Right lobe of liver (tissue), 6 donors: ENCODE measurements at places on chromosomes 7 and 10. TPM values are rescaled to one million over a fixed set of nuclear protein-coding genes. Genes with fewer than 3 reads are reported as not detected.

DNA sequence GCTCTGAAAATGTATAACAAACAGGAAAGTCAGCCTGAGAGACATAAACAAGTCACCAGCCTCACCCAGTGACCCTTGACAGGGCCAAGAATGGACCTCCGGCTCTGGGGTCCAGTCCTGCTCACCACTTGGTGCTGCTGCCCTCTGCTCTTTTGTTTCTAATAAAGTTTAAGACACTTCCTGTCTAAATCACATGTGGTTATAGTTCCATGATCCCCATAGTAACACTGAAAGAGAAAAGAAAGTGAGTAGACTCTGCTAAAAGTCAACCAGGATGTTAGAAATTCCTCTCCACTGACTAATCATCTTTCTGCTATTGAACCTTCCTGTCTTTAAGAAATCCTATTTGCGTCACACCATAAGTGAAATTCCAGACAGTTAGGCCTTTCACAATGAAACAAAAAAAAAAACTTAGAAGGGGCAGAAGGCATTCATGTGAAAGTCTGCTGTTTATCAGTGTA lies 179.2 kb upstream of the BET1 start:
- DNase-seq: peak; percentile 57

GRCh38 chr10:91294134-91294906 lies 73.9 kb downstream of the PCGF5 start:
- DNase-seq: no peak

DNA sequence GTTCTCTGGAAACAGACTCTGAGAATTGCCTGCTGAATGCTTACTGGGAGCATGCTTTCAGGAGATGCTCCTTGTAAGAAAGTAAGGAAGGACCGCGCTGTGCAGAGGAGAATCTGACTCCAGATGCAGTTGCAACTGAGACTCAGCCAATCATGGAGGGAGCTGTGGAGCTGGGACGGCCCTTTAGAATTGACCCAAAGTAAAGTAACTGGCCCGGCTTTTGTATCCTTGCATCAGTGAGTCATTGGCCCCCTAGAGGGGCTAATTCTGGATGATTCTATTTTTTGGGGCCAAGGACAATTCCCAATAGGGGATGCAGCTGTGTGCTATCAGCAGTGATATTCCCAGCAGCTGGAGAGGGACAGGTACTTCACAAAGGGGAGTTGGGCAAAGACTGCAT lies 170.4 kb downstream of the PTEN start:
- DNase-seq: no peak

GRCh38 chr7:22474645-22475044 lies 25.3 kb downstream of the STEAP1B start:
- no peak for DNase-seq

DNA sequence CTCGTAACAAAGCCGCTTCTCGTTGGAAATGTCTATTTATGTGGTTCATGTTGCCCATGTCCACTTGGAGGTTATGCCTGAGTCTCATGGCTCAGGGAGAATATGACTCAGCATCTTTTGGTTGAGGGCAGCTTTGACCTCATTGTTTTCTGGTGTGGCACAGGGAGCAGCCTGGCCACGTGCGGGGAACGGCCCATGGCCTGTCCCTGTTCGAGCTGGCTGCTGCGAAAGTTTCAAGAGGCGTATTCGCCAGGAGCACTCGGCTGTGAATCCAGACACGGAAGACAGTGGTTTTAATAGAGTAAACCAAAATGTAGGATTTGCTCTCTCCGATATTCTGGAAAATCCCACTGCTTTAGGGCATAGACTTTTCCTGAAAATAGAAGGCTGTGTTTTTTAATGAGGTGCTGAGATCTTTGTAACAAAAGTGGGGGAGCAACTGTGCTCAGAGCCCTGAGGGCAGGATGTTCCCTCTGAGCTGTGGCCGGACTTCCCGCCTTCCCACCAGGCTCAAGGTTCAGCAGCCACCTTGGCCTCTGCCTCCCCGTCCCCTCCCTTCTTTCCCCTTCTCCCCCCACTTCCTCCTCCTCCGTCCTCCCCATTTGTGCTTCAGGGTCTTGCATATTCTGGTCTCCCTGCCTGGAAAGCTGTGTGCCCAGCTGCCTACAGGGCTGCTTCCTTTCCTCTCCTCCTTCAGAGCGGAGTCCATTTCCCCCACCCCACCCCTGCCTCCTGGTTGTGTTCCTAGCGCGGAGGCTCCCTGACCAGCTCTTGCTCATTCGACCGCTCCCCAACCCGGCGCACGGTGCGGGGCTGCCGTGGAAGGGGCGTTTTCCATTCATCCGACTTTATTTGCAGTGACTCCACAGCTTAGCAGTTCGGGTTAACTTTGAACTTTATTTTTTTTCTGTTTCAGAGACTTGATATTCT lies 642.0 kb downstream of the SDK1 start:
- DNase-seq: no peak

- no peak for DNase-seq
Observed at GRCh38 chr7:25250386-25250785, 22.1 kb upstream of the NPVF start.

DNA sequence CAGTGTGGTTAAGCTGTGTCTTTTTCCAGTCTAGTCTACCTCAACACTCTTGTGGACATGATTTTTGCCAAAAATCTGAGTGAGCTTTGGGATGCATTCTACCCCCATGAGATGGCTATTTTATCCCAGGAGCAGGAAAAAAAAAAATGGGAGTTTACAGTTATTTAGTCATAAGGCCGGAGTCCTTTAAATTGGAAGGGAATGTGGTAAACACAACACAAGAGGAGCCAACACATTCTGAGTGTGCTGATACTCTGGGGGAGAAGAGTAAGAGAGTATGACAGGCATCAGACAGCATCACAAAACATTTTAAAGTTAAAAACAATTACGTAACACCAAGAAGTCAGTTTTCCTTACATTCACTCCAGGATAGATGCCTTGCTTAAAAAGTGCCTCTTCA lies 46.1 kb downstream of the C1GALT1 start:
- no peak for DNase-seq

The SYT15B gene
- total RNA-seq: 0.20 TPM

The GIMAP7 gene
- total RNA-seq: 9.1 TPM

GRCh38 chr7:150988230-150989226 lies 2.3 kb upstream of the NOS3 start:
- peak; percentile 65 for DNase-seq

- no peak for DNase-seq
Observed at GRCh38 chr7:120684463-120684862, 173.5 kb downstream of the TSPAN12 start.

DNA sequence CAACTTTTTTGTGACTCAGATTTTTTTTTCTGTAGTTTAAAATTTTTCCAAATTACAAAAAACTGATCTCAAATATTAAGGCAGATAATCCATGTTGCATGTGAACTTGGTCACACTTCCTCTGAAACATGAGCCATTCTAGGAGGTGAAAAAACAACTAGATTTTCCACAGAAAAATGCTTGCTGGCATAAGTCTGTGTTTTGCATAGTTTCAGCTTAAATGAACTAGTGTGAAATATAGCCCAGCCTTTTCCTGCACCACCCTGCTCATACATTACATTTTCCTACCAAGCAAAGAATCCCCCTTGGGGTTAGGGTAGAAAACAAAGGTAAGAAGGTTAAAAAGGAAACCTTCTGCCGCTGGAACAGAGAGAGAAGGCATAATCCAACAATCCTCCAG lies 48.2 kb downstream of the SLC25A13 start:
- DNase-seq: no peak

GRCh38 chr7:8444468-8444769 lies 11.0 kb downstream of the NXPH1 start:
- no peak for DNase-seq

- DNase-seq: no peak
Observed at GRCh38 chr10:121942749-121943416, 15.1 kb upstream of the ATE1 start.

- no peak for DNase-seq
Observed at GRCh38 chr7:93601363-93601762, 26.8 kb upstream of the CALCR start.

- DNase-seq: no peak
Observed at GRCh38 chr10:79147796-79148451, 79.2 kb downstream of the ZMIZ1 start.

DNA sequence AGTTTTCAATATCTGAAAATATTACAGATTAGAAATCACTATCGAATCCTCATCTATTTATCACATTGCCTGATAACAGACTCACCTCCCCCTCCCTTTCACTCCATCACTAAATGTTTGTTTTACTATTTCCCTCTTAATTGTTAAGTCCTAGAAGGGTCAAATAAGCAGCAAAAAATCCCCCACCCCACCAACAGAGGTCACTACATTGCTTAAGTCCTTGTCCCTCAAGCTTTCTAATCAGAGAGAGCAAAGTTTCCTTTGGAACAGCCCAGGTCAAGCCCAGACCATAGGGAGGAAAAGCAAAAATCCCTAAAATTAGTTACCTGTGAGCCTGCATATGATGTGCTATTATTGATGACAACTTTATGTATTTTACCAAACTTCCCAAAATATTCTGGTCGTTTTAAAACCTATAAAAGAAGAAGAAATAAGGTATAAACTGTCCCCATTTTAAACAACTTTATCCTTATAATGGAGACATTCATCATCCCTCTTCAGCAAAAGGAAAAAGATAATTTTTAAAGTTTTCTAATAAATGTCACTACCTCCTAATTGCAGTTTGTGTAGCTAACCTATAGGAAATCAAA lies 95.0 kb downstream of the CNOT4 start:
- no peak for DNase-seq

DNA sequence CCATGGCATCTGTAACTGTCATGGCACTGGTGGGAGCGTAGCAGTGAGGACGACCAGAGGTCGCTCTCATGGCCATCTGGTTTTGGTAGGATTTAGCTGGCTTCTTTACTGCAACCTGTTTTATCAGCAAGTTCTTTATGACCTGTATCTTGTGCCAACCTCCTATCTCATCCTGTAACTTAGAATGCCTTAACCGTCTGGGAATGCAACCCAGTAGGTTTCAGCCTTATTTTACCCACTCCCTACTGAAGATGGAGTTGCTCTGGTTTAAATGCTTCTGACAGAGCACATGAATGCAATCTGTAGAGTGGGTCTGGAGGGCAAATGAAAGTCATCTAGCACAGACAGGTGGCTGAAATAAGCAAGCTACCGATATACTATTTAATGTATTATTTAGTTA lies 55.3 kb upstream of the OPN4 start:
- no peak for DNase-seq

DNA sequence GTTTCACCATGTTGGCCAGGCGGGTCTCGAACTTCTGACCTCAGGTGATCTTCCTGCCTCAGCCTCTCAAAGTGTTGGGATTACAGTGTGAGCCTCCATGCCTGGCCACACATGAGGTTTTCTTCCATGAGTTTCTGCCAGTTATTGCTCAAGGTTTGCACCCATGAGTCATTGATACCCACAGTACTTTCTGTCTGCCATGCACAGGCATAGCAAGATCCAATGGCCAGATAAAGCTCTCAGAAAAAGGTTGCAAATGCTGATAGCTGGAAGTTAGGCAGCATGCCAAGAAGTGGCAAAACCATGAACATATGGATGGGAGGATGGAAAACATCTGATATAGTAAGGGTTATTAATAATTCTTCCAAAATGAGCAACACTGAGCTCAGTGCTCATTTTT lies 298.7 kb upstream of the NRG3 start:
- no peak for DNase-seq

The EFCAB10 gene
- not detected for total RNA-seq

GRCh38 chr7:50270531-50271018 lies 33.9 kb upstream of the IKZF1 start:
- DNase-seq: no peak

DNA sequence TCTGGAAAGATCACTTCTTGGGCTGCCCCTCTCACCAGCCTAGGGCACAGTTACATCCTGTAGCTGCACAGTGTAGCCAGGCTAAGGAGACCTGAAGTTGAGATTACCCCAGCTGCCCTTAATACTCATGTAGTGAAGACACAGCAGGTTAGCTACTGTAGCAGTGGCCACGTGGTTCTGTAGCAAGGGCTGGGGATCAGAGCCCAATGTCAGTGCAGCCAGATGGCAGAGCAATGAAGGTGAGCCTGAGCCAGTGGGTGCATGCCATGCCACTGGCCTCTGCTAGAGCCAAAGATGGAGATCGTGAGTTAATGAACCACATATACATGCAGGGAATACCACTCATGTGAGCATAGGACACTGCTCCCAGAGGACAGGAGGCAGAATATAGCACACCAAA lies 15.5 kb downstream of the AMPH start:
- no peak for DNase-seq

- DNase-seq: no peak
Observed at GRCh38 chr7:27312820-27313219, 70.2 kb downstream of the EVX1 start.

The HOXA10 gene
- not detected for total RNA-seq

GRCh38 chr7:88102675-88103074 lies 117.2 kb downstream of the SRI start:
- no peak for DNase-seq

GRCh38 chr7:130070861-130071622 lies 708 bp downstream of the KLHDC10 start:
- no peak for DNase-seq
